ENCODE measurements at places on chromosomes 1 and 21.

GRCh38 chr1:236065509-236066005, 667 bp upstream of the NID1 start:
- no peak for DNase-seq

DNA sequence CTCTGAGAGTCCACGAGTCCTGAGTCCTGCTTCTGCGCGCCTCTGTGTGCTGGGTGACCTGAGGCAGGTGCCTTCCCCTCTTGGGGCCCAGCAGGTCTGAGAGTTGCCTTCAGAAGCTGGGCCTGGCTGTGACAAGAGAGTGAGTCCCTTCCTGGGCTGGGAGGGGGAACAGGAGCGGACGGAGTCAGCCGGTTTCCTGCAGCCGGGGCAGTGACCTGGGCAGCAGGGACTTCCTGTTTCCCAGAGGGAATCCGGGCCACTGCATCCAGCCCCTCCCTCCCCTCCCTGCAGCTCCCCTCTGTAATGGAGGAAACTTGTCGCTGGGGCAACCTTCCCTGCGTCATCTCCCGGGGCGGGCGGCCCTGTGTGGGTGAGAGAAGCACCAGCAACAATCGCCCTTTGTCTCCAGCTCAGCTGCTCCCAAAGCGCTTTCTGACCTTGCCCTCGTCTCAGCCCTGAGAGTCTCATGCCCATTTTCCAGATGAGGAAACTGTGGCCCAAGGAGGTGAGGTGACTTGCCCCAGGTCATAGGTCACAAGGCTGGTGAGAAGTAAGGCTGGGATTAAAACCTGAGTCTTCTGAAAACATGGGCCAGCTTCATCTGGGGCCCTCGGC, 61.1 kb downstream of the SDC3 start:
- no peak for DNase-seq

DNA sequence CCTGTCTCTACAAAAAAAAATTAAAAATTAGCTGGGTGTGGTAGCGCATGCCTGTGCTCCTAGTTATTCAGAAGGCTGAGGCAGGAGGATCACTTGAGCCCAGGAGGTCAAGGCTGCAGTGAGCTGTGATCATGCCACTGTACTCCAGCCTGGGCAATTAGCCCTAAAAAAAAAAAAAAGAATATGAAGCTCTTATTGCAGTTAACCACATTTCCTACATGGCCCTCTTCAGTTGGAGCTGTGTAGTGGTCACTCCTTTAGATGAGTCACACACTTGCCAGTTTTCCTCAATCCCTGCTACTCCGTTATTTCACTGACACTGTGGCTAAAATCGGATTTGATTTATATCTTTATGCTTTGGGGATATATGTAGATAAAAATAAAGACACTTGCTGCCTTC, 11.8 kb downstream of the NFYC start:
- no peak for DNase-seq

GRCh38 chr1:226335661-226336060, 26.7 kb upstream of the LIN9 start:
- DNase-seq: no peak

DNA sequence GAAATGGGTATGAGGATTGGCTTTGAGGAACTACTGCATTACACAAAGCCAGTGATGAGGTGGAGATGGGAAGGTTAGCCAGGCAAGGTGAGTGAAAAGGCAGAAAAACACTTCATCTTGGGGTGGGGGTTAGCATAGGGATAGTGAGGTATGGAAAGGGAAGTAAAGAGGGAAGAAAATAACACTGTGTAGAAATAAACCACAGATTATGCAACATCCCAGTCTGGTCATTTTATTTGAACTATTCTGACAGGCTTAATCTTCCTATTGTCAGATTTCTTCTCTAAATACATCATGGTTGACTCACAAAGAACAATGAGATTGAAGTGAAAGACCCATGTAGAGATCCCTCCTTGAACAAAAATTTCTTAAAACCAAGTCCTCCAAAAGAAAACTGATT, 640.2 kb downstream of the PTPRC start:
- no peak for DNase-seq

- DNase-seq: no peak
These were observed 38.5 kb upstream of the ENAH start for GRCh38 chr1:225691377-225691776.

Data from activated T-cell treated with anti-CD3 and anti-CD28 coated beads, Interleukin-2, amount 50 U/mL, for 4 hours (primary cell).